ENCODE measurements at places on chromosomes 16 and 17.

DNA sequence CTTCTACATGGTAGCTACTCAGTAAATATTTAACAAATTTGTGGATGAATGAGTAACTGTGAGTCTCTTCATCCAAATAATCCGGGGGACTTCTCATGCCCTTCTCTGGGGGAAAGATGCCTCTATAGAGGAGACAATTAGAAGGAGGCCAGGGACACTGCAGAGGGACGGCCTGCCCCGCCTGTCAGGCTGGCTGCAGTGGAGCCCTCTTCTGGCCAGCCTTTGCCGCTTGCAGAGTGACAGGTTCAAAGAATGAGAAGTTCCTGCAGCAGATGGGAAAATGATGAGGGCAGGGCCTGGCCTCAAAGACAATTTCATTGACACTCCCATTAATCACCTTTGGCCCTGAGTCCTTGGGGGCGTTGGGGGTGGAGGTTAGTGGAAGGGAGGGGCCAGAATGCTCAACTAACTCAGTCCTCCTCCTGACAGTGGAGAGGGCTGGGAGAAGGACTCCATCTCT lies 339.0 kb downstream of the MAF start:
- no peak for DNase-seq

- DNase-seq, result no peak
These were observed 183.1 kb upstream of the CCL2 start for GRCh38 chr17:34071886-34072420.

GRCh38 chr17:51601622-51602261 lies 341.4 kb downstream of the UTP18 start:
- DNase-seq, result no peak

DNA sequence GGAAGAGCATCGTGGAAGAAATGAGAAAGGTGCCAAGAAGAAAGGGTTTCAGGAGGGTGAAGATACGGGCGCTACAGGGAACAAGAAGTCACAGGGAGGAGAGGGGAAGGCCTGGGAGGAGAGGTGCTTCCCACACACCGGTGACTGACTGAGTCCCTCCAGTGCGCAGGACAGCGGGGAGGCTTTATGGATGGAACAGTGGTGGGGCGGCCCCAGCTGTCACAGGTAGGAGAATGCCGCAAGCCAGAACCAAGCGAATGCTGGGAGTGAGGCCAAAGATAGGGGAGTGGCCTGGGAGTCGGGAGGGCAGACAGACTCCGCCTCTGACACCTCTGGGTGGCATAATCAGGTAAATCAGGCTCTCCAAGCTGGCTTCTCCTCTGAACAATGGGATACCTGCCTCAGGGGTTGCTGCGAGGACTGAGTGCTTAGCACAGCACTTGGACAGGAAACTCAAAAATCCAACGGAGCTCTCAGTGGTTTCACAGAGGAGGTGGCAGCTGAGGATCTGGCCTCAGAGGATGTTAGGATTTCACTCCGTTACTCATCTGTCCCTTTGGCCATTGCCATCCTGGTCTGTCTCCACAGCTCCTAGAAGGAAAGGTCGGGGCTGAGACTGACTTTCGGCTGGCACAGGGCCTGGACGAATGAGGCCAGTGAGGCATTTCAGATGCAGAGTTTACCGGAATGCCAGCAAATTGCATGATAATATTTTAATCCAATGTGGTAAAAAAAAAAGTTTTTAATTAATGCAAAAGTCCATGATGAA lies 717 bp upstream of the CNP start:
- no peak for DNase-seq

DNA sequence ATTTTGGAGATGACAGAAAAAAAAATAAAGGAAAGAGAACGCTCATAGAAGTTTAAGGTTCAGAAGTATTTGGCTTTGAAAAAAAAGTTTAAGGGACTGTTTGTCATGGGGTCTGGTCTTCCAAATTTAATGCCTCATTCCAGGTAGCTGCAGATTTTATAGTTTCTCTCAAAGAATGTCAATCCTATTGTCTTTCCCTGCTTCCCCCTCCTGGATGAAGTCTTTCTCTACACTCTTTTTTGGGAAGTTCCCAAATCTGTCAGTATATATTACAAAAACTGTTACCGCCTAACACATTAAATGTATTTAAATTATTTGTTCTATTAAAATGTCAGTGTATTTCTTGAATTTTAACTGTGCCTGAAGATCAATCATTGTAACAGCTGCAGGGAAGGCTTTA lies 457.5 kb downstream of the MAF start:
- DNase-seq, result no peak
